Posterior cingulate gyrus (tissue), 11 donors: ENCODE measurements at places on chromosomes 13 and 19.

GRCh38 chr19:55485439-55486011, 537 bp downstream of the NAT14 start:
- no peak for DNase-seq

DNA sequence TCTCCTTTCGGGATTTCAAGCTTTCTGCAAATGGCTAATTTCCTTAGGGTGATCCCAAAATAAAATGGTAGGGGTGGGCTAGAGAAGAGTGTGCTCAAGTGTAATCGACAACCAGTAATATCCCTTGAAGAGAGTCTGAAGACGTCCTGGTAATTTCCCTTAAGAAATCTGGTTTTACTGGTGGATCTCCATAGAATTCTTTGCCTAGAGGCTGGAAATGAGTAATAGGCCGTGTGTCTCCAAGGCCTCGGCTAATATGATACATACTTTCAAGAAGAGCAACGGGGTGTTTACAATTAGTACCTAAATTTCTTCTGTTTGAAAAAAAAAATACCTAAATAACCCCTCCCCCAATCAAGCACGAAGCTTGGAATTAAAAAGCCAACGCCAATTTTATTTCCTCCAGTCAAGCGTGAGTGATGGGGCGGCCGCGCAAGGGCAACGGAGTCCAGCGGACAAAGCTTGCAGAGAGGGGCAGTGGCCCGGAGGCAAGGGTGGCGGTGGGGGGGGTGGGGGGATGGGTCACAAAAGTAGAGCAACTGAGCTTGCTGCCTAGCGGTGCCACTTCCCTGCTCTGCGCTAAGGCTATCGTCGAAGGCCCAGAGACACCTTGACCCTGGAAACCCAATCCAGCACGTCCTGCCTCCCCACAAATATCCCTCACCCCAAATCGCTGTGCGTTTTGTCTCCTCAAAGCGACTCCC, 7.8 kb downstream of the SOX21 start:
- DNase-seq, result no peak

- DNase-seq, result no peak
Observed at GRCh38 chr19:42344336-42344893, 19.0 kb downstream of the MEGF8 start.

- DNase-seq, result no peak
Observed at GRCh38 chr13:59915252-59915651, 248.5 kb downstream of the DIAPH3 start.
